MCF 10A (cell line): ENCODE measurements at places on chromosomes 1 and 21. TPM values are rescaled to one million over a fixed set of nuclear protein-coding genes. Genes with fewer than 3 reads are reported as not detected.

Gene ATP1A4
- total RNA-seq = not detected in 2 replicates

GRCh38 chr1:70038025-70038424, 167.4 kb downstream of the LRRC40 start:
- H3K27ac ChIP-seq = no peak overlapping the region
- H3K27me3 ChIP-seq = peaks cover 36% of the 10 kb centered on the region
- peak; percentile 76 for DNase-seq

GRCh38 chr21:17585875-17586450, 26.7 kb downstream of the BTG3 start:
- H3K4me3 ChIP-seq = no peak overlapping the region
- H3K4me1 ChIP-seq = no peaks in the 10 kb centered on the region
- H3K36me3 ChIP-seq = no peaks in the 10 kb centered on the region
- H3K27ac ChIP-seq = no peak overlapping the region

Gene GBP5
- not detected in 2 replicates for total RNA-seq

- no peak overlapping the region for H3K4me3 ChIP-seq
- H3K27me3 ChIP-seq = no peaks in the 10 kb centered on the region
- peaks cover 10% of the 10 kb centered on the region for H3K4me1 ChIP-seq
- H3K27ac ChIP-seq = no peak overlapping the region
Observed at GRCh38 chr1:78540048-78540447, 49.3 kb downstream of the PTGFR start.

Gene NHLH2
- not detected in 2 replicates for total RNA-seq

Gene SMIM1
- 1.2 TPM in 1 of 2 replicates, not detected in the other for total RNA-seq

Gene OR2T5
- not detected in 2 replicates for total RNA-seq

- no peak overlapping the region for H3K4me3 ChIP-seq
- no peak for DNase-seq
- H3K27me3 ChIP-seq = no peaks in the 10 kb centered on the region
- peaks cover 6% of the 10 kb centered on the region for H3K36me3 ChIP-seq
- H3K27ac ChIP-seq = no peak overlapping the region
- H3K4me1 ChIP-seq = no peaks in the 10 kb centered on the region
Observed at GRCh38 chr1:54239035-54239383, 39.0 kb downstream of the MRPL37 start.

DNA sequence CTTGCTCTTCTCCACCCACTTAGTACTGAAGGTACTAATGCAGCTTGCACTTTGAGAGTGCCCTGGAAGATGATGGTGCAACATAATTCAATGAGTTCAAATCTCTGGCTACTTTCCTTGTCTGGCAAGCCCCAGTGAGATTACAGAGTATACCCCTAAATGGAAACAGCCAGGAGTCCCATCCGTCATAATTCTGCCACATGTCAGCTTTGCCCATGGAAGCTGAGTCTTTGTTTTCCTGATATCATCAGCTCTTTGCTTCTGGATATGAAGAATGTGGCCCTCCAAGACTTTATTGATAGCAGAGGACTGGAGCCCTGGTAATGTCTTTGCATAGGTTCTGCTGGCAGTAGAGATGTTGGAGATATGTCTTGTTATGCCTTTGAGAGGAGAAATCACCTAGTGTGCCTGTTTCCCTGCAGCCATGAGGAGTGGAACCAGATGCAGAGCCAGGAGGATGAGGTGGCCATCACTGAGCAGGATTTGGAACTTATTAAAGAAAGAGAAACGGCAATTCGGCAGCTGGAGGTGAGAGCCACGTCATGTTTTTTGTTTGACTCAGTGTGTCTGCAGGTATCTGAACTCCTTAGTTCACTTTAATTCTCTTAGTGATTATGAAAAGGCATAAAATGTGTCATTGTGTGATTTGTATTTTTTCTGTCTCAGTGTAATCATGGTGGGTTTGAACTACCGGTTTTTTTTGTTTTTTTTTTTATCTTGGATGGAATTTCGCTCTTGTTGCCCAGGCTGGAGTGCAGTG, 18.7 kb upstream of the PPP1R8 start:
- H3K27ac ChIP-seq = no peak overlapping the region
- no peaks in the 10 kb centered on the region for H3K4me1 ChIP-seq
